ENCODE measurements at places on chromosomes 1 and 21.

GRCh38 chr1:226943927-226944326, 3.8 kb downstream of the COQ8A start:
- no peak for DNase-seq

DNA sequence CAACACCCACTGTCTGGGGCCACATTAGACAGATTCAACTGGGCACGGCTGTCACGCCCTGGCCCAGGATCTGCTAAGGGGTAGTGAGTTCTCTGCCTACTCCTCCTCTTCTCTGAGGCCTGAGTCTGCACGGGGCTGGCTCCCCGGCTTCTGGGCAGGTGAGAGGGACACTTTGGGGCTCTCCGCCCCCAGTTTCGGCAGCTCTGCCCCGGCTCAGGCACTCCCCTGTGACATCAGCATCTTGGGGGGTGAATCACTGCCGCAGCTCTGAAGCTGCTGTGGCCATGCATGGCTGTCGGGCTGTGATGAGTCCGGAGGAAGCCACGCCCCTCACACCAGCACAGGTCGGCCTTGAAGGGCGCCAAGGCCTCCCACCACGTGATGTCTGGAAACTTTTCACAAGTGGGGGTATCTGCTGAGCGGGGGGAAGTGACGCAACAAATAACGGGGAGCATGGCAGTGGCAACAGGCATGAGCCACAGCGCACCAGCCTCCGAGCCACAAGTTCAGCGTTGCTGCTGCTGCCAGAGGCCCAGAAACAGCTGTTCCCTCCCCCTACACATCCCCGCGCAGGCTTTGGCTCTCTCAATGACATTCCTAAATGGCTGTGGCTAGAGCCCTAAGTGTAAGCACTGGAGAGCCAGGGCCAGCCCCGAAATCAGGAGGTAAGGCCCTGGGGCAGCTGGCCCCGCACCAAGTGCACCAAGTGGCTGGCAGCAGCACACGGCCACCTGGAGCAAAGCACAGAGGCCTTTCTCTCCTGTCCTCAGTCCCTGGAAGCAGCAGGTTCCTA, 26.3 kb downstream of the ZBTB17 start:
- peak; percentile 93 for DNase-seq

- no peak for DNase-seq
Observed at GRCh38 chr1:192958350-192958749, 100.8 kb downstream of the UCHL5 start.

DNA sequence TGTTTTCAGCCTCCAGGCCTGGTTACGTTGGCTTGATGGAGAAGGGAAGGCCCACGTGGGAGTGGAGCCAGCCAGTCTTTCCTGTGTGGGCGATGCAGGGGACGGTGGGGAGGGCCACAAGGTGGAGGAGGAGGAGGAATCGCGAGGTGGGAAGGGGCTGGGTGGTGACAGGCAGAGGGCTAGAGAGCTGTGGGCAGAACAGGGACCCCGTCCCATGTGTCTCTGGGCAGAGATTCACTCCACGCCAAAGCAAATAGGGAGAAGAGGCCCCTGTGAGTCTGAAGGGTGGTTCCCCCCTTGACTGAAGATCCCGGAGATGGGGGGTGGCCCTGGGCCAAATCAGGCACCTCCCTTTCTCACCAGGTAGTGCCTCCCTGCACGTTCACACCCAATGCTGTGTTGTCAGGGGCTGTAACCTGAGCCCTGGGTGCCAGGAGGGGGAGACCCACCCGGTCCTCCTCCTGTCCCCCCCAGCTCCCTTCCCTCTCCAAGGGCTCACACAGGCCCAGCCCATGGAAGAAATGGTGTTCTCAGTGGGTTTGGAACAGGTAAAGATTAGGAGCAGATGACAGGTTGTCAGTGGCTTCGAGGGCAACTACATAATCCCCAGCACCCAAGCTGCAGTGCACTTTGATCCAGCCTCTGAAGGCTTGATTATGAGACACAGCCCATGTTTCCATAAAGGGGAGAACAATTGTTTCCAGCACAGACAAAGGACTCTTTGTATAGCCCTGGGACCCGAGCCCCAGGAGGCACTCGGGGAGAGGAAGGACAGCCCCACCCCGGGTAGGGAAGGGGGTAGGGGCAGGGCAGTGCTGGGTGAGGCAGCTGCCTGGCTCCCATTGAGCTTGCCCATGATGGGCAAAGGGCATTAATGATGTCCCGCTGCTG, 37.7 kb upstream of the GPR37L1 start:
- no peak for DNase-seq

GRCh38 chr21:17506951-17507350, 5.9 kb upstream of the CXADR start:
- DNase-seq = no peak

GRCh38 chr1:185939142-185939541, 205.0 kb downstream of the HMCN1 start:
- DNase-seq = no peak

DNA sequence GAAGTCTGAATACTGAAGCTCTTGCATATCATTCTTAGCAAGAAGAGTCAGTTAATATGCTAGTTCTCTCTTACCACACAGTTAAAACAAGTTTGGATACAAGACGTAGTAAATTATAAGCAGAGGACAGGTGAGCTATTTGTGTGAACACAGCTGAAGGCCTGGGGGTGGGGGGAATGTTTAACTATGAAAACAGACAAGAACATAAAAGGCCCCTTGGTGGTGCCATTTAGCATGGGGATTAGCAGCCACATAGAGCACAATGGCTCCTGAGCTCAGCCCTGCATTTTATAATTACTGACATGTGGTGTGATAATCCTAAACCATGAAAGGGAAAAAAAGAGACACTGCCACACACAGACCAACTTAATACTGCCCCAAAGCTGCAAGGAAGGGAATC, 94.8 kb downstream of the TGFBR3 start:
- no peak for DNase-seq

- no peak for DNase-seq
Observed at GRCh38 chr1:57142999-57143398, 177.2 kb upstream of the C8B start.

GRCh38 chr1:11879311-11880180, 20.8 kb upstream of the NPPB start:
- no peak for DNase-seq

DNA sequence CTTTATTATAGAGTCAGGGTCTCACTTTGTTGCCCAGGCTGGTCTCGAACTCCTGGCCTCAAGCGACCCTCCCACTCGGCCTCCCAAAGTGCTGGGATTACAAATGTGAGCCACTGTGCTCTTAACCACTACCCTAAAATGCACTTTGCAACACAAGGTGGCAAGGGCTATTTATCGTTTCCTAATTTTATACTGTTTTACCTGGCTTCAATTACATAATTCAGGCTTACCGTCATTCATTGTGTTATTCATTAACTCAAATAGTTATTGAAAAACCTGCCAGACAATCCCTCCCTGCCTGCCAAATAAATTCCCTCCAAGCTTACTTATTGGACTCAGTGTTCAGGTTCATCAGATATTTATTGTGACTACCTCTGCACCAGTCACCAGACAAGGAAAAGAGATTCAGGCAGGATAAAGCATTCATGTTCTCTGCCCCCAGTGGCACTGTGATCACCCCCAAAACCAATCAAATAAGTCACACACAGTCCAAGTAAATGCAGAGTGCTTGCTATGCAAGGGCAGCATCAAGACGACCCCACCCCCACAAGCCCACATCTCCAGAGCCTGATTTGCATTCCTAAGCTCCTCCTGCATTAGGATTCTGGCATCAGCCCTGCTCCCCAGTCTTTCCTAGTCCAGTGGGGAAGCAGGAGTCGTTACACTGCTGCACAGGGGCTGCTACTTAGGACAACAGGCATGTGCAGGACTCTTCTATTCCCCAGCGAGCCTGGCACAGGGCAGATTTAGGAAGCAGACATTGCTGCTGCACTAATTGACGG, 8.1 kb downstream of the PAQR7 start:
- DNase-seq = no peak

DNA sequence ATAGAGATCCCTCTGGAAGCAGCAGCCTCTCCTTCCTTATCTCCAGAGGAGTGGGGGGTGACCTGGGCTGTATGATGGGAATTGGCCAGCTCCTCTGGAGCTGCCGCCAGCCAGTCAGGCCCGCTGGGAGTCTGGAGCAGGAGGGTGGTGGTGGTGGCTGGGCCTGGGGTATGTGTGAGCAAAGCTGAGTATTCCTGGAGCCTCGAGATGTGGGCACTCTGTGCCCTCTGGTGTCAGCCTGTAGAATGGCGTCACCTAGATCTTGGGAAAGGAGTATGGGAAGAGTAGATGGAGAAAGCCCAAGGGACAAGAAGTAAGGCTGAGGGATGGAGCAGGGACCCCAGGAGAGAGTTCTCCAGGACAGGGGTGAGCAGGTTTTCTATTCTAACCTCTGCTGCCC, 16.0 kb downstream of the VANGL2 start:
- DNase-seq = no peak

DNA sequence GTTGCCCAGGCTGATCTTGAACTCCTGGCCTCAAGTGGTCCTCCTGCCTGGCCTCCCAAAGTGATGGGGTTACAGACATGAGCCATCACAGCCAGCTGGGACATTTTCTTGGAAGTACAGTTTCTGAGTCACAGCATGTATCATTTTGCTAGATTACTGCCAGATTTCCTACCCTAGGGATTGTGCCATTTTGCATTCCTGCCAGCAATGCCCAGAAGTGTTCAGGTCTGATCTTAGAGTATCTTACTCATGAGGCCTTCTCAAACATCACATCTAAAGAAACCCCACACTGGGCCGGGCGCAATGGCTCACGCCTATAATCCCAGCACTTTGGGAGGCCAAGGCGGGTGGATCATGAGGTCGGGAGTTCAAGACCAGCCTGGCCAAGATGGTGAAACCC, 10.2 kb downstream of the BMP8A start:
- DNase-seq = peak; percentile 63

DNA sequence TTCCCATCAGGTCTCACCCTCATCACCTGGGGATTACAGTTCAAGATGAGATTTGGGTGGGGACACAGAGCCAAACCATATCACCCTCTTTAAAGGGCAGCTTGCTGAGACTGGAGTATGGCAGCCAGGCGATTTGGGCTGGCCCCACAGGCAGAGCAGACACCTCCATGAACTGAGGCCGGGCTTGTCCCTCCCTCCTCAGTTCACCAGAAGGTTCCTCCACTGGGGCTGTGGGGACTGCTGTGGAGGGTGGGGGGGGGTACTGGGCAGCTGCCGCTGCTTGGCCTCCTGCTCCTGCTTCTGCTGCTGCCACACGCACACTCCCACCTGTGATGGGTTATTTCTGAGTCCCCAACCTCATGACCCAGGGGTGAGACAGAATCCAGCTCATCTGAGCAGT, 53.9 kb upstream of the PDE9A start:
- DNase-seq = no peak

DNA sequence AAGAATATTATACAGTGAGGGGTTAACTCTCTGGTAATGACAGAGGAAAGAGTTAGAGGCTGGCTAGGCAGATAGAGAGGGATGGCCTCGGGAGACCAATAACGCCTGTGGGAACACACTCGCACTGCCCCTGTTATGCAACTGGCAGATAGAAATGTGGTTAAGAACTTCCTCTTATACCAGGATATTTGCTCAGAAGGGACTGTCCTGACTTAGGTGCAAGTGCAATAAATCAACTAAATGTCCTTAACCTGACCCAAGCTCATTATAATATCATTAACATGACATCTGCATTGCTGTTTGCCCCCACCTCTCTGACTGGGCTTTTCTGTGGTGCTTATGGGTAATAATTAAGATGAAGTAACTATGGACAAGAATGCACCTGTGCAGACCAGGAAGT, 1518.0 kb downstream of the NCAM2 start:
- DNase-seq = no peak

DNA sequence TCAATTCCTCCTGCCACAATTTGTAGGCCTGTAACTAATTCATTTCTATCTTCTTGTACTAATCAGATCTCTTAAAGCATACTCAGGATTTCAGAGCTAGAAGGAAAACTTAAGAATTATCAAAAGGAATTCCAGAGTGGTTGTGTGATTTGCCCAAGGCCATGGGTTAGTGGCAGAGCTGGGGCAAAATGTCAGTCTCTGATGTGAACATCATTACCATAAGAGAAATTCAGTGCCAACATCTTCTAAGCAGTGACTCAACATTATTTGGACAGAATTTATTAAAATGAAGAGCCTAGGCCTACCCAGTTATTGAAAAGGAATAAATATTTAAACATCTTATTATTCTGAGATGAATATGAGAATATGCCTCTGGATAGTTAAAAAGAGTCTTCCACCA, 14.5 kb downstream of the ST6GALNAC5 start:
- no peak for DNase-seq

DNA sequence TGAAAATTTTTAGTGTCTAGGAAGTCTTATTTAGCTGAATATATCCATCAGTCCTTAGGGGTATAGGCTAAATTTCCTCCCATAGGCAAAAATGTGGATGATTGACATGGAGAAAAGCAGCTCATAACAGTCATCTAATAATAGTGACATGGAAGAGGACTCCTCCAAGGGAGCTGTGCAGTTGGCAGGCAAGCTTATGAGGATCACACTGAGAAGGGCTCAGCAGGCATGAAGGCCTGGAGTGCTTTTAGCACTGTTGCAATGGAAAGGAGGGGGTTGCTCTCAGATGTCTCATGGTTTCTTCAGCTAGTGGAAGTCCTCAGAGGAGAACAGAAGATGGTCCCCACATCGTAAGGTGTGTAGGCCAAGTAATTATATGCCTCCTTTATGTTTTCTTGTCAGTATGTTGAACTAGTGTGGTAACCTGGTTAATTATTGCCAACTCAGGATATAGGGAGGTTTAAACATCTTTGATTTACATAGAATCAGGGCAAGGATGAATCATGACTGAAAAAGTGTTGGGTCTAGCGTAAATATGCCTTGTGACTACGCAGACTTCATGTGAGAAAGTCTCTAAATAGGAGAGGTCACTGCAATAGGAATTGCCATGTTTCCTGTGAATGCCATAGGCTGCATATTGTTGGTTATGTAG, 18.9 kb downstream of the VN1R5 start:
- no peak for DNase-seq

- DNase-seq = peak; percentile 37
Observed at GRCh38 chr1:170200621-170201397, 55.0 kb downstream of the NTMT2 start.

GRCh38 chr1:73009311-73009710, 727.0 kb upstream of the NEGR1 start:
- DNase-seq = no peak

DNA sequence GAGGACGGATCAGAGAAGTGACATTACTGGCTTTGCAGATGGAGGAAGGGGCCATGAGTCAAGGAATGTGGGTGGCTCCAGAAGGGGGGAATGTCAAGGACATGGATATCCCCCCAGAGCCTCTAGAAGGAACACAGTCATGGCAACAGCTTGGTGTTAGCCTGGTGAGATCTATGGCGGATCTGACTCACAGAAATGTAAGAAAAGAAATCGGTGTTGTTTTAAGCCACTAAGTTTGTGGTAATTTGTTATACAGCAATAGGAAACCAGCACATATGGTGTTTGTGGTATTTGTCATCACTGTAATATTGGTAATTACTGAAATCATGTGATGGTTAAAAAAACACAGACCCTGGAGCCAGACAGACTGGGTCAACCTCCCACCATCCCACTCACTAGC, 236.2 kb downstream of the SETD4 start:
- DNase-seq = no peak

- no peak for DNase-seq
Observed at GRCh38 chr1:198543670-198544260, 3.3 kb upstream of the ATP6V1G3 start.

Measured in fibroblast of the conjunctiva (primary cell).